Iris pigment epithelial cell (primary cell): ENCODE measurements at places on chromosomes 6 and 20.

- DNase-seq: peak; percentile 65
These were observed 49.4 kb upstream of the PTPN1 start for GRCh38 chr20:50460608-50461267.

DNA sequence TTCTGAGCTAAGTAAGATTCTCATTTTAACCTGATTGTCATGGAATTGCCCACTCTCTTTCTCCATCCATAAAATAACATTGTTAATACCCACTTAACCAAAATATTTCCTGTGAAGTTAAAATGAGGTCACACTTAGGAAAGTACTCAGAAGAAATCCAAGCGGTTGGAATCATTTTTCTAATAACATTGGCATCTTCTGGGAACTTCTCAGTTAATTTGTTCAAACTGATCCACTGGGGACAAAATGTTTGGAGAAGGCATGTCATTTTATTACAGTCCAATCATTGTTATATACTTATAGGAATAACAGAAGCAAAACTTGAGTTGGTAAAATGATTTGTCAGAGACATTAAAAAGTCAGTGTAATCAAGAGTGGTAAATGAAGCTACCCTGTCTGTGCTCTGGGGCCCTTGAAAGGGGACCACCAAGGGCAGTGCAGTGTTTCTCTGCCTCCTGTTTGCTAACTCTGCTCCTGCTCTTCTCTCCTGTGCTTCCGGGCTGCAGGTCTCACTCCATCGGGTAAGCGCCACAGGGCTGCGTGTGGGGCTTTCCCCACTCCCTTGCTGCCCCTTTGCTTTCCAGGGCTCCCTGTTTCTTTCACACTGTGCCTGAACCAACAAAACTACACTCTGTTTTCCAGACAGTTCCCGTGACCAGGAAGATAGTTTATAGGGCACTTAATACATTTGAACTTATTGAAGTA lies 50.1 kb downstream of the HDDC2 start:
- DNase-seq: peak; percentile 28

- DNase-seq: no peak
These were observed 115.0 kb upstream of the CHD6 start for GRCh38 chr20:41733151-41733550.

DNA sequence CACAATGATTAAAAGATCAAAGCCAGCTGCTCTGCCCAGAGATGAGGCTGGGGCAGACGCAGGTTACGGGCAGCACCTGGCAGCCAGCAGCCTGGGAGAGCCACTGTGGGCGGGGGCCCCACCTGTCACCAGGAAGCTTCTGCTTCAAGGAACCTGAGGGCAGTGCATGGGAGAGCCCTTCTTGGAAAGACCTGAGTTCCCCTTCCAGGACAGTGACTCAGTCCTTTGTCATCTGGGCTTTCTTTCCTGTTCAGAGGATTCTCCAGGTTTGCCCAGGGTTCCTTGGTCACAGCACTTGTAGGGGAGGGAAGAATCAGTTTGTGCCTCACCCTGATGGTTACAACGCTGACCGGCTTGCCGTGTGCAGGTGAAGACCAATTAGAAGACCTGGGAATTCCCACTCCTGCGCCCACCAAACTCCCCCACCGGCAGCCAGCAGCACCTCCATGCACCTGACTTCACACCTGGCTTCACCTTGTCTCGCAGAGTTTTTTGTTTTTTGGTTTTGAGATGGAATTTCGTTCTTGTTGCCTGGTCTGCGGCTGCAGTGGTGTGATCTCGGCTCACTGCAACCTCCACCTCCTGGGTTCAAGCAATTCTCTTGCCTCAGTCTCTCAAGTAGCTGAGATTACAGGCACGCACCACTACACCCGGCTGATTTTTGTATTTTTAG lies 2.0 kb downstream of the ZBP1 start:
- DNase-seq: no peak
